ENCODE measurements at places on chromosomes 11 and 22.

GRCh38 chr11:12577725-12578644 lies 96.2 kb upstream of the TEAD1 start:
- no peak for DNase-seq

GRCh38 chr11:16393340-16393739 lies 37.0 kb upstream of the SOX6 start:
- DNase-seq = no peak

GRCh38 chr11:111976767-111977145 lies 39.6 kb downstream of the DIXDC1 start:
- no peak for DNase-seq

DNA sequence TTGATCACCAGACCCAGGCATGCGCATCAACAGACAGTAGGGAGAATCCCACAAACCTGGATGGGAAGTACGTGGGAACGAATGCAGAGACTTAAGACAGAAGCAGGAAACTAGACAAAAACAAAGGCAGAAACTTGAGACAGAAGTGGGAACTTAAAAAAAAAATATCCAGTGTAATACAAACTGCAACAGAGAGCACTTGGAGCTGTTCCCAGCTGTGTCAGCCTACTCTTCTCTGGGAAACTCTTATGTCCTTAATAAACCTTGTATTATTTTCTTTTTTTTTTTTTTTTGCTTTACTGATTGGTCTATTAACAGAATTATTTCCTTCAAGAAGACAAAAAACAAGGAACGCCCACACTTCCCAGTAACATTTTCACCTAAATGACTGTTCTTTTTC lies 1818.1 kb upstream of the RAG2 start:
- DNase-seq = no peak

- no peak for DNase-seq
Measured at GRCh38 chr11:66075273-66075672, 5.2 kb downstream of the PACS1 start.

- DNase-seq = no peak
Measured at GRCh38 chr11:2943711-2944118, 14.5 kb upstream of the PHLDA2 start.

GRCh38 chr11:46047520-46047919 lies 73.7 kb downstream of the PHF21A start:
- no peak for DNase-seq

DNA sequence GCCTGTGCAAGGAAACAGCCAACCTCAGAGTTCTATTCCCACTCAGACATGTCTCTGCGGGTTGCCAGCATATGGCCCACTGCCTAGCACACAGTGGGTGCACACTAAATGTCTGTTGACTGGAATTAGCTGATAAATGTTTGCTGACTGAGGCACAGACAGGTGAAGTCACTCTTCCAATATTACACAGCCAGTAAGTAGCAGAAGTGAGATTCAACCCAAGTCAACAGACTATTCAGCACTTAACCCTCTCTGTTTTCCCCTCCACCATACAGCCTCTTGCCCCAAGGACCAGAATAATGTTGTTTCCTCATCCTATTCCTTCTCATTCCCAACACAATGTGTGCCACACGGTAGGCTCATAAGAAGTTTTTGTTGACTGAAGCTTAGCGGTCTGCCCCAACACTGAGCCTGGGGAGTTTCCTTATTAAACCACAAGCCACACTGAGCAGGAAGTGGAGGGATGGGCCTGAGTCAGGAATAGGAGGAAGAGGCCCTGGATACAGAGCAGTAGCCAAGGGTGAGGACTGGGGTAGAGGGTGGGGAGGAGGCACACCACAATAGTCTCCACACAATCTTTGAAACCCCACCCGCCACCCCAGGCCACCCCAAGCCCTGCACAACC lies 15.7 kb upstream of the IL10RA start:
- DNase-seq = no peak

GRCh38 chr11:43689167-43689566 lies 8.6 kb downstream of the HSD17B12 start:
- no peak for DNase-seq

DNA sequence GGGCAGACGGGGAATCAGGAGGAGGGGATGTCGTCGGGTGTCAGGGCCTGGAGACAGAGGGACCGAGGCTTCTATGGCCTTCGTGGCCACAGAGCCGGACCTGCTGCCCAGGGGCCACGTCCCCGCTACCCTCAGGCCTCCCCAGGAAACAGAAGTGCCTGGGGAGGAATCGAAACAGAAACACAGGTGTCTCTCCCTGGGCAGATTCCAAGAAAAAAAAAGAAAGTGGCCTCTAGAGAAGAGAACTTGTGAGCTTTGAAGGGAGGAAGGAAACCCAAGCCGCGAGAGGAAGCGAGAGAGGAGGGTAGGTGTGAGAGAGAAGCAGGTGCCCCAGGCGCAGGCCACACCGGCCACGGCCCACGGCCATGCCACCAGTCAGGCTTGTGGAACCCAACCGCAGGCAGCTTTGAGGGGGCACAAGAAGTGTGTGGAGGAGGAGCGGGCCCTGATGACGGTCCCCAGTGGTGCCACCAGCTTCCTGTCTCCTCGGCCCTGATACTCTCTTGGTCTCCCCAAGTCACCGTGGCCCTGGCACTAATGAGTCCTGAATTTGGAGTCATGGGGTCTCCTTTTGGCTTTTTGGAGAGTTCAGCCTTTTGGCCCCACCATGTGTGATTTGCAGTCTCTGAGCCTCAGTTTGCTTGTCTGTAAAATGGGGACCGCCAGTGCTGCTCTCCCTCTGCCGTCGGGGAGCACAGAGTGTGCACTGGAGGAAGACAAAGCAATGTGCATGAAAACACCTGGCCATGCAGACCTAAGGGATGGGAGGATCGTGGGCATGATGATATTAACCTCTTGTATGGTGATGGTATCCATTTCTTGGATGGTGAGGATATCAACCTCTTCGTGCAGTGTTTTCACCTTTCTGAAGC lies 25.2 kb downstream of the LIF start:
- no peak for DNase-seq

DNA sequence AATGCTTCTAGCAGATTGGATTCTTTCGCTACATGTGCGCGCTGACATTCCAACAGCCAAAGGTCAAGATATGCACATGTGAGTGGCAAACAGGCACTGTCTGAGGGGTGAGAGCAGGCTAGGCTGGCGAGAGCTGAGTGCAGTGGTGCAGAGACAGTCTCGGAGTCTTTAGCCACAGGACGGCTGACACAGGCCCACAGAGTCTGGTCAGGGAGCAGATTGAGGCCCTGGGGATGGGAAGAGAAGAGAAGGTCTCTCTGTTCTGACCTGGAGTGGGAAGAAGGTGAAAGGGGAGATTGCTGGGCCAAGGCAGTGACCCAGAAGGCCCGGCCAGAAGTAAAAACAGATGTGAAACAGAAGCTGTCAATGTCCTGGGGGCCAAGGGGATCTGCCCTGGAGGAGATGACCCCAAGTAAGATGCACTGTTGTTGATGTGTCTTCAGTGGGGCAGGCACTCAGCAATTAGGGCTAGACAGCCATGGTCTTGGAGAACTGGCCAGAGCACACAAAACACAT lies 197.8 kb downstream of the ETS1 start:
- no peak for DNase-seq

GRCh38 chr22:25668437-25668836 lies 73.6 kb upstream of the MYO18B start:
- DNase-seq = no peak

DNA sequence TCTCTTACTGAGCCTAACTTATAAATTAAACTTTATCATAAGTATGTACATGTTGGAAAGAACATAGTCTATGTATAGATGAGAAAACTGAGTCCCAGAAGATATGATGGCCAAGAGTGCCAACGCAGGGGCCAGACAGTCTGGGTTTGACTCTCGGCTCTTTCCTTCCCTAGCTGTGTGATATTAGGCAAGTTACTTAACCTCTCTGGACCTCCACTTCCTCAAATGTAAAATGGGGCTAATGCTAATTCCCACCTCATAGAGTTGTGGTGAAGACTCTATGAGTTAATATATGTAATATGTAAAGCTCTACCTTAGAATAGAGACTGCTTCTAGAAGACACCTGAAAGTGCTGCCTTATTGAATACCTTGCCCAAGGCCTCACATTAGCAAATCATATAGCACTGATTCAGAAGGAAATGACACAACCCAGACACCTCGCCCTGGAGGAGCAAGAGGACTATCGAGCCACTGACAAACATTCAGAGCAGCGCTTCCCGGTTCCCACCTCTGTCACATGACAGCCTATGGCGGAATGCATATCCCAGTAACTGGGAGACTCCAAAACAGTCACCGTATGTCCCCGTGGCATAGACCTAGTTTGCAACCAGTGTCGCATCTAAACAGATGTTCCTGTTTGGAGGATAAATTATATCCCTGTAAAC lies 11.3 kb upstream of the CCDC86 start:
- no peak for DNase-seq

- no peak for DNase-seq
Measured at GRCh38 chr11:112834277-112834755, 126.9 kb upstream of the NCAM1 start.

DNA sequence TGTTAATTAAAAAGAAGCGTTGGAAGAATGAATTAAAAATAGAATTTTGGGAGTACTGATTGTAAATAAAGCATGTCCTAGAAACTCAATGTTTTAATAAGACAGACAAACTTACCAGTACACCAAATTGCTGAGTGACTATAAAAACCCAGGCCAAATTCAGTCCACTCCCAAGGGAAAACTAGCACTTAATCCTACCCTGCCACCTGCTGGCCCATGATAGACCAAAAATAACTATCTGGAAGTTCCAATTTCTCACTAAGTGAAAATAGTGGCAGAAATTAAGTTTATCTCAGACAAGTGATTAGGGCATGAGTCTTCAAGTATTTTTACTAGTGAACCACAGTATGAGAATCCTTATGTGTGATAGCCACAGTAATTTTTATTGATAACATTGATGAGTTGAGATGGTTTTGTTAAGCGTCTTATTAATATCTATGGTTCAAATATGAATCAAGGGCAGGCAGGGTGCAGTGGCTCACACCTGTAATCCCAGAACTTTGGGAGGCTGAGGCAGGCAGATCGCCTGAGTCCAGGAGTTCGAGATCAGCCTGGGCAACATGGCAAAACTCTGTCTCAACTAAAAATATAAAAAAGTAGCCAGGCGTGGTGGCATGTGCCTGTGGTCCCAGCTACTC lies 9.8 kb upstream of the DDX10 start:
- DNase-seq = no peak

GRCh38 chr11:116506263-116506825 lies 266.4 kb downstream of the BUD13 start:
- no peak for DNase-seq

GRCh38 chr11:17014321-17014832 lies at the start of gene PLEKHA7:
PLEKHA7 (minus strand) TSS chr11:17014414; CDS start chr11:17014401, 13 bp downstream.
- DNase-seq = no peak

DNA sequence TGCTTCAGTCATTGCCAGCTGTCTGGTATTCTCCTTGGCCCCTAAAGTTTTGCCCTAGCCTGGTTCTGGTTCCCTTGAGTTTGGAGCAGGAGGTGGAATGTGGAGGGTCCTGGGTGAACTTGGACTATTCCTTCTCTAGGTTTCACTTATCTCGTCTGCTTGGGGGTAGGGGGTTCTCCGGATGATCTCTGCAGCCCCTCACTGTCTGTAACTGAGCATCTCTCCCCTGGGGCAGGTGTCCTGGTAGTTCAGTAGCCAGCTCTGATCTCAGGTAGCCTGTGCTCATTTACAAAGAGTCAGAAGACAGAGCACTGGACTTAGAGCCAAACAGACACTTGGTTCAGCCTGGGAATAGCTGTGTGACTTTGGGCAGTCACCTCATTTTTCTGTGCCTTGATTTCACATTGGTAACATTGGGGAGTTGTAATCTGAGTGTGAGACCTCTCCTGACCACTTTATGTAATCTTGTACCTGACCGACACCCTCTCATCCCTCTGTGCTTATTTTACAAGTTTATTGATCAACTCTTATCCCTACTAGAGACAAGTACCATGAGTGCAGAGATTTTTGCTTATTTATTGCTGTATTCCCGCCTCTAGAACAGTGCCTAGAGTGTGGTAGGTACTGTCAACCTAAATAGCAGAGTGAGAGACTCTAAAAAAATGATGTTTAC lies 804 bp downstream of the CCDC134 start:
- no peak for DNase-seq

DNA sequence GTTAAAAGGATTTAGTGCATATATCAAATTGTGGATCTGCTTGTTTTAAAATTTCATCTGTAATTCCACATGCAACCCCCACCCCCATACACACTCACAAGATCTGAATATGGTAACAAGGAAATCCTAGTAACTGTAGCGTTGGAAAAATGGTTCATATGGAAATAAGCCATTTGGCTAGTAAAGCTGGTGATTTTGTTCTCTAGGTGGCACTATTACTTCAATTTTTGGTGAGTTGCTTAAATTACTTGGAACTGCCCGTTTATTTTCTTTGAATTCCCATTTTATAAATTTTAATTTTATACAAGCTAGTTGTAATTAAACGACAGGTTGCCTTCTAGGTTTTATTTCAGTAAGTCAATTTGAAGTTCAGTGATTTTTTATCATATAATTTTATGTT lies 5.3 kb downstream of the BDNF start:
- no peak for DNase-seq

- no peak for DNase-seq
Measured at GRCh38 chr11:109733245-109733644, 311.3 kb downstream of the C11orf87 start.

DNA sequence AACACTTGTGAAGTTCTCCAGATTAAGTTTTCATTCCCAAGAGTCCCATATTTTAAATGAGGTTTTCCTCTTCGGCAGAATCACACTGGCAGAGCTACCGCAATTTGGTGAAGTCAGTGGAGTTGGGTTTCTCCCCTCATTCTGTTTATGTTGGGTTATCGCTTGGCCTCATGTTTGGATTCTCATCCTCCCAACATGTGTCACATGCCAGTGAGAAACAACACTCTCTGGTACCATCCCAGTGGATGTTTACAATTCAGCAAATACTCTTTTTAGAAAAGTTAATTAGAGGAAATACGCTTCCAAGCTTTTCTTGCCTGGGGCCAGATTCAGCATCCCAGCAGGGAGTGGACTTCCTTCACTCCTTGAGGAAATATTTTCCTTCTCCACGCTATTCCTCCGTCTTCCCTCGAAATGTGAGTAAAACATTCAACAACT lies 2.1 kb downstream of the PAMR1 start:
- peak; percentile 70 for DNase-seq

- no peak for DNase-seq
Measured at GRCh38 chr22:26481694-26482093, 1.9 kb downstream of the HPS4 start.
